Stomach (tissue), 19 donors: ENCODE measurements at places on chromosomes 4 and X. TPM values are rescaled to one million over a fixed set of nuclear protein-coding genes. Genes with fewer than 3 reads are reported as not detected.
A peak's percentile ranks its signal among the peaks of the same experiment; 100 is the strongest.

GRCh38 chr4:82786828-82787227 is 11.8 kb downstream of the SCD5 start:
- H3K27ac ChIP-seq: no peak overlapping the region
- H3K4me1 ChIP-seq: peaks cover 36% of the 10 kb centered on the region
- no peak overlapping the region for H3K4me3 ChIP-seq
- no peaks in the 10 kb centered on the region for H3K36me3 ChIP-seq
- no peaks in the 10 kb centered on the region for H3K27me3 ChIP-seq

BMX gene
- polyA plus RNA-seq: 0.56 TPM

- H3K27me3 ChIP-seq: no peaks in the 10 kb centered on the region
- H3K36me3 ChIP-seq: no peaks in the 10 kb centered on the region
- H3K27ac ChIP-seq: no peak overlapping the region
- H3K4me3 ChIP-seq: no peak overlapping the region
Observed at GRCh38 chr4:4254199-4254598, 6.2 kb upstream of the TMEM128 start.

EDA2R gene
- 0.37 TPM for polyA plus RNA-seq

SHOX gene
- not detected for polyA plus RNA-seq

CSTF2 gene
- 6.9 TPM for polyA plus RNA-seq

SSX2B gene
- not detected for polyA plus RNA-seq

GRCh38 chrX:135505351-135505750 is 15.1 kb upstream of the INTS6L start:
- H3K27me3 ChIP-seq: no peaks in the 10 kb centered on the region
- H3K36me3 ChIP-seq: no peaks in the 10 kb centered on the region
- H3K4me1 ChIP-seq: no peaks in the 10 kb centered on the region
- DNase-seq: no peak
- H3K27ac ChIP-seq: no peak overlapping the region
- no peak overlapping the region for H3K4me3 ChIP-seq

DNA sequence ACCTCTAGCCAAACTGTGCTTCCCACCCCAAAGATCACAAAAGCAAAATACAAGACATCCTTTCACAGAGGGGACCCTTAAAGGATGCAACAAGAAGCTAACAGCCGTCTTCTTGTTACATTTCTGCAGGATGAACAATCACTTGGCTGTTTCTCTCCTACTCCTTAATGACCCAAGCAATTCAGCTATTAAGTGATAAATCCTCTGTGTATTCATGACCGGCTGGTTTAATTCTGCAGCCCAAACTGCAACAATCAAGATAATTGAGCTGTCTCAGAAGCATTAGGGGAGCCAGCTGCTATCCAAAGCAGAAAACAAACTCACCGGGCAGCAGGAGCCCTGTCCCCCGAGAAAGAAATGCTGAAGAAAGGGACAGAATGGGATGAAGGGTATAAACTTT is 85.9 kb upstream of the ACSL4 start:
- H3K4me3 ChIP-seq: no peak overlapping the region
- H3K27ac ChIP-seq: no peak overlapping the region
- H3K36me3 ChIP-seq: no peaks in the 10 kb centered on the region
- H3K27me3 ChIP-seq: peaks cover 4% of the 10 kb centered on the region

HSFX4 gene
- not detected for polyA plus RNA-seq

DNA sequence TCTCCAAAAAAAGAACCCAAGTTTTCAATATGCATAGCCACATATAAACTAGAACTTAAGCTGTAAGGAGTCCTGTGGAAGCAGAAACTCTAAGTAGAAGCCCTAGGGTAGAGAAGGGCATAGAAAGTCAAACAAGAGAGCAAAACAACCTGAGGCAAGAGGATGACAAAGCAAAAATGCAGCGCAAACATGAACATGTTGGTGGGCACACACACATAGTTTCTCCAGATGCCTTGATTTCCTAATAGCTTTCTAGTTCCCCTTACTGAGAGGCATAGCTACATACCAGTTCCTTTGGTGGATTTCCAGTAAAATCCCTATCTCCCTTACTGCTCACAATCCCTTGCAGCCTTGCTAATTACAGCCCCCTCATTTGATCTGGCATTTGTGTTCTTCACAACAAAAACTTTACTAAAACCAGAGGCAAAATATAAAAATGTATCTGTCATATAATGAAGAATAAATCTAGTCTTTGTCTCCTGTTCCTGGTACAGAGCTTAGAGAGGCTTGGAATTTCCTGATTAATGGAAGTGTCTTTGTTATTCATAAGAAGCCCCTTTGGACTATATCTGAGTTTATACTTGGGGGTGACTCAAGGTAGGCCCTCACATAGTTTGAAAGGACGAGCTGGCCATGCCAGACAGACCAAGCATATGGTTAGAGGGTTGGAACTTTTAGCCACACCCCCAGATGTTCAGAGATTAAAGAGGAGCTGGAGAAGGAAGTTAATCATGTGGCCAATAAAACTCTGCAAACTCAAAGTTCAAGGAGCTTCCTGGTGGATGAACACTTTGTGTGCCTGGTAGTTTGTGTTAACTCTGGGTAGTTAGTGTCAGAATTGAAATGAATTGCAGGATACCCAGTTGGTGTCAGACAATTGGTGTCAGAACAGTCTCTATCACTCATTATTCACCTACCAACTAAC is 52.7 kb upstream of the ZCCHC13 start:
- H3K36me3 ChIP-seq: no peaks in the 10 kb centered on the region
- H3K4me3 ChIP-seq: no peak overlapping the region
- DNase-seq: no peak
- peak overlapping the region; percentile 69 for H3K27ac ChIP-seq

DNA sequence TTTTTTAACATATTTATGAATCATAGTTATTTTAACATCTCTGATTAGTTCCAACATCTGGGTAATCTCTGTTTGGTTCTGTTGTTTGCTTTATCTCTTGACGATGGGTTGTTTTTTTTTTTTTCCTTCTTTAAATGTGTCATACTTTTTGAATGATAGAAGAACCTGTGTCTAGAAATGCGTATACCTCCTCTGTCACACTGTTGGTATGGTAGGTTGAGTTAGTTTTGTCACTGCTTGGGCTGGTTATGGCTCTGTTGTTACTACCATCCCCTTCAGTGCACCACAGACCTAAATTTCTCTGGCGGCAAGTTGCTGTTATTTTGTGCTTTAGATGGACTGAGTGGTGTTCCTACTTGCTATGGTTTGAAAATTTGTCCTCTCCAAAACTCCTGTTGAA is 16.8 kb downstream of the STIM2 start:
- no peaks in the 10 kb centered on the region for H3K27me3 ChIP-seq
- no peaks in the 10 kb centered on the region for H3K36me3 ChIP-seq
- H3K4me1 ChIP-seq: no peaks in the 10 kb centered on the region
- DNase-seq: no peak

DNA sequence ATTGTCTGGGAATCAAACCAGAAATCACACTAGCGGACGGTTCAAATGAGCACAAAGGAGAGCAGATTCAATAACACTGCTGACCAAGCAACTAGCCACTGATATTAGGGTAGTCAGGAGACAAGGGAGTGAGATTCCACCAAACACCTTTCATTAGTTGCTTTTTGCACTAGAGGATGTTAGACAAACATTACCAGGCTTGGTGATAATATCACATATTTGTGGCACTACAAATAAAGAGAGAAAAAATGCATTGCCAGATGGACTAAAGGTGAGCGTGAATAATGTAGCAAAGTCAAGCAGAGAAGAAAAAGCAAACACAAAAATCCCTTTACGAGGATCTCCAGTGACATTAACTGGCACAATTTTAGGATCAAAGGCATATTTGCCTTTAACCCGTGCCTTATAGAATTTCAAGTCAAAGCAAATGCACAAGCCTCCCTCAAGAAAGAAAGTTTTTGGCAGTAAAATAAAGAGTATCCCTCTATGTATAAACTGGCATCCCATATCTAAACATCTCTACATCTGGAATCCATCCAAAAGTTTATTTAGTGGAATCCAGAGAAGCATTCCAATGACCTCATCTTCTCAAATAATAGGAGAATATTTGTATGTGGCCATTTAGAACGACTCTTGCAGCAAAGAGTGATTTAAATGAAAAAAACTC is 290.9 kb downstream of the KCTD8 start:
- H3K27me3 ChIP-seq: no peaks in the 10 kb centered on the region
- H3K27ac ChIP-seq: no peak overlapping the region
- DNase-seq: no peak
- no peaks in the 10 kb centered on the region for H3K36me3 ChIP-seq

DNA sequence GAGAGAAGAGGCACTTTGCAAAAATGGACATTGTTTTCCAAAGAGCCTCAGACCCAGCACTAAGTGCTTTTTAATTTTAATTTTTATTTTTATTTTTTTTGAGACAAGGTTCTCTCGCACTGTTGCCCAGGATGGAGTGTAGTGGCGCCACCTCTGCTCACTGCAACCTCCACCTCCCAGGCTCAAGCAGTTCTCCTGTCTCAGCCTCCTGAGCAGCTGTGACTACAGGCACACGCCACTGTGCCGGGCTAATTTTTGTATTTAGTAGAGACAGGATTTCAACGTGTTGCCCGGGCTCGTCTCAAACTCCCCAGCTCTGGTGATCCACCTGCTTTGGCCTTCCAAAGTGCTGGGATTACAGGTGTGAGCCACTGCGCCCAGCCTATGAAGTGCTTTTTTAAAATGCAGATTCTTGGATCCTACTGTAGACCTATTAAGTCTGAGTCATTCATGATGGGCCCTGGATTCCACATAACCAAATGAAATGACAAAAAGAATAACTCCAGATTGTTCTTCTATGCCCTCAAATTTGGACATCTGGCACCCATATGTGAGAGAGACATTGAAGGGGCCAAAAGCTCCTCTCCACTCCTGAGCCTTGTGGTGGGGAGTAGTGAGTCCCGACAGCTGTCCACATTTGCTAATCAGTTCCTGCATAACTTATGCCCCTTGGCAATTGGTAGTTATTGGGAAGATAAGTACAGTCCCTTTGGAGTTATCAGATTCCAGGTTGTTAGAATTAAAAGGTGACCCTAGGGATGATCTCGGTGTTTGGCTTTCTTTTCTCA is 3.6 kb downstream of the NOCT start:
- H3K4me1 ChIP-seq: peaks cover 14% of the 10 kb centered on the region
- no peak overlapping the region for H3K4me3 ChIP-seq
- no peak for DNase-seq
- H3K27me3 ChIP-seq: no peaks in the 10 kb centered on the region

GRCh38 chr4:169971456-169972015 is 54.7 kb downstream of the MFAP3L start:
- H3K36me3 ChIP-seq: no peaks in the 10 kb centered on the region
- no peaks in the 10 kb centered on the region for H3K4me1 ChIP-seq
- H3K4me3 ChIP-seq: no peak overlapping the region

DNA sequence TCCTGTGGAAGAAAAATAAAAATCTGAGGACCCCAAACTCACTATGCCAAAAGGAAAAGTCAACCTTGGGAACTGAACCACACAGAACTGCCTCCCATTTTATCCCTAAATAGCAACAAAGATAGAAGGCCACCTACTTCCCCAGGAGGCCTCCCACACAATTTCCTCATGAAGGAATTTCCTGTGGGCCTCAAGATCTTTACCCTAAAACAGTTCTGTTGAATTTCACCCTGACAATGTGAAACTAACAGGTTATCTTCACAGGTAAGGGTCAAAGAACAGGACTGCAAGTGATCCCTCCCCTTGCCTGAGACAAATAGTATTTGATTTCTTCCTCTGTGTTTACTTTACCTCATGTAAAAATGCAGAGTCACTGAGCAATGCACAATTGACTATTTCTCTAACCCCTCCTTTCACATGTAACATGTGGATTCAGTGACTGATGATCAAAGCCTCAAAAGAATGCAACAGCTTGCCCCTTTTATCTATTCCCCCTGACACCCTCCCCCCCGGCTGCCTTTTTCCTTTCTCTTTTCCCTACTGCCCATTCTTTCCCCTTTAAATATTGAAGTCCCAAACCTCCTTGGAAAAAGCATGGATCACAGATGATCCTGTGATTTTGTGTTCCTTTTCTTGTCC is 33.3 kb downstream of the MEPE start:
- H3K27me3 ChIP-seq: no peaks in the 10 kb centered on the region
- H3K4me3 ChIP-seq: no peak overlapping the region
- H3K4me1 ChIP-seq: no peaks in the 10 kb centered on the region
- H3K27ac ChIP-seq: no peak overlapping the region
- no peaks in the 10 kb centered on the region for H3K36me3 ChIP-seq
- peak; percentile 5 for DNase-seq

DNA sequence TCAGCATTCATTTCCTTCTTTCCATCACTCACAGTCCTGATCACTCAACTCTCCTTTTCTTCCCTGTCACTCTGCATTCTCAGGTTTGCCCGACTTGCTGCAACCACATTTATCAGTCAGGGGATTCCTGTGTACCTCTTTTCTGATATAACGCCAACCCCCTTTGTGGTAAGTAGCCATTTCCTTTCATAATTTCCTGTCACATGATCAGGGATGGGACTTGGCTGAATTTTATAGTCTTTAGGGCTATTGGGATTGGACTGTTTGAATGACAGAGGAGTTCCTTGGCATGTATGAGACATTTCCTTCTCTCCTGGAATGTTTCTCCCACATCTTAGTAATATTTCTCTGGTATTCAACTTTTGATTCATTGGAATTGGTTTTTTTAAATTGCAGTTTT is 11.0 kb downstream of the PGM2 start:
- no peak overlapping the region for H3K4me3 ChIP-seq
- no peaks in the 10 kb centered on the region for H3K27me3 ChIP-seq
- H3K36me3 ChIP-seq: peaks cover 17% of the 10 kb centered on the region
- no peak for DNase-seq

DNA sequence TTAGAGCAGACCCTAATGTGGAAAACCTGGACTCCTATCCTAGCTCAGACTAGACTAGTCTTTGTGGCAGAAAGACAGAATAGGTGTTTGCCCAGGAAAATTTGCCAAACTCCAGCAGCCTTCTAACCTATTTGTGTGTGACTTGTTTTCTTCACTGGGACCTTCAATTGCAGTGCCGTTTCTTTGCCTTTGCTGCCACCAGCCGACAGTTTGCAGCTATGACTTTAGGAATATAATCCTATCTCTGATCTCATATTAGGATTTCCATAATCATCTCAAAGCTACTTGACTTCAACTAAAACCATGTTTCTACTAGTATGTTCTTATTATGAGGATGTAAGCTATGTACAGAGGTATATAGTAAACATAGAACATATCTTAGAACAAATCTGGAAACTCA is 60.2 kb upstream of the PGAM4 start:
- H3K4me1 ChIP-seq: no peaks in the 10 kb centered on the region
- H3K4me3 ChIP-seq: no peak overlapping the region
- no peaks in the 10 kb centered on the region for H3K36me3 ChIP-seq
- peak; percentile 58 for DNase-seq
- no peaks in the 10 kb centered on the region for H3K27me3 ChIP-seq

DCX gene
- polyA plus RNA-seq: 0.03 TPM

FATE1 gene
- polyA plus RNA-seq: not detected

GRCh38 chr4:8919651-8920288 is 48.1 kb upstream of the HMX1 start:
- peak; percentile 21 for DNase-seq
- H3K4me3 ChIP-seq: no peak overlapping the region
- H3K36me3 ChIP-seq: no peaks in the 10 kb centered on the region
- peaks cover 6% of the 10 kb centered on the region for H3K4me1 ChIP-seq
- H3K27me3 ChIP-seq: peaks cover 55% of the 10 kb centered on the region
- no peak overlapping the region for H3K27ac ChIP-seq

SYP gene
- polyA plus RNA-seq: 0.92 TPM

ABCD1 gene
- polyA plus RNA-seq: 3.2 TPM
